Tibial nerve (tissue), 4 donors: ENCODE measurements at places on chromosomes 12 and 14. TPM values are rescaled to one million over a fixed set of nuclear protein-coding genes. Genes with fewer than 3 reads are reported as not detected.

The CCDC196 gene
- total RNA-seq = not detected

- peaks cover 35% of the 10 kb centered on the region for H3K4me1 ChIP-seq
- H3K36me3 ChIP-seq = no peaks in the 10 kb centered on the region
- H3K27ac ChIP-seq = peak overlapping the region; percentile 80
- H3K27me3 ChIP-seq = no peaks in the 10 kb centered on the region
- peak overlapping the region; percentile 95 for H3K4me3 ChIP-seq
These were observed 614 bp upstream of the NACA start for GRCh38 chr12:56725723-56726102.

DNA sequence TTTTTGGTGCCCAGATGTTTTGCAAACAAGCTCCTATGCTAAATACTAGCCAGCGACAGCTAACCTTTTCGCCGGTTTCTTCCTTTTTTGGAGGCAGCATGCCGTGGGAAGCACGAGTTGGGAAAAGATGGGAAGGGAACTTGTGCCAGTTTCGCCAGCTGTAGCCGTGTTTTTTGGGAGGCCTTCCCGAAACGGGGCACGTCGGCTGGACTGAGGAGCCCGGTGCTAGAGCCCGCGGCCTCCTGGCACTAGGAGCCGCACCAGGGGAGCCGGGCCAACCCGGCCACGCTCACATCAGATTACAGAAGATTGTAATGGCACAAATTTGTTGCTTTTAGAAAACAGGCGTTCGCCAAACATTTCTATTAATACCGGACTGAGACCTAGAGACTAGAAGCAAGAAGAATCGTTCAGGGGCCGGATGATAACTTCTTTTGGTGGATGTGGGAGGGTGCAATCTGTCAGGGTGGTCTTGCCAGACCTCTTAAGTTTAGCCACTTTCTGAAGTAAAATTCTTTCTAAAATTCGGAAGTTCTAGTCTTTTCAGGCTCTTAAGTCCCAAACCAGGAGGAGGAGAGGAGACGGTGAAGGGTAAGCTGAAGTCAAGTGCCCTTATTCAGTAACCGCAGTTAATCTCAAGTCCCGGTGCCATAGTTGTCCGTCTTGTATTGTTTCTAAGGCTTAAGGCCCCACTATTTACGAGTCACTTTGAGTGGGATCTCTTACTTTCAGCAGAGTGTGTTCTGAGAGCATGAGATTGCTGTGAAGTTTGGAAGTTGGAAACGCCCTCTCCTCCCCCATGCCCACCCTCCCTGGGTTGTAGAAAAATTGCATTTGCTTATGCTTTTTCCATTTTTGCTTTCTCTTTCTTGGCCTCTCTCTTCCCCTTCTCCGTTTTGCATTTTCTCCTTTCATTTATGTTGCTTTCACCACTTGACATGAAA is 1.3 kb downstream of the RASSF3 start:
- peak; percentile 11 for DNase-seq
- H3K27ac ChIP-seq = peak overlapping the region; percentile 91
- H3K4me1 ChIP-seq = no peaks in the 10 kb centered on the region
- H3K36me3 ChIP-seq = no peaks in the 10 kb centered on the region
- H3K27me3 ChIP-seq = no peaks in the 10 kb centered on the region

DNA sequence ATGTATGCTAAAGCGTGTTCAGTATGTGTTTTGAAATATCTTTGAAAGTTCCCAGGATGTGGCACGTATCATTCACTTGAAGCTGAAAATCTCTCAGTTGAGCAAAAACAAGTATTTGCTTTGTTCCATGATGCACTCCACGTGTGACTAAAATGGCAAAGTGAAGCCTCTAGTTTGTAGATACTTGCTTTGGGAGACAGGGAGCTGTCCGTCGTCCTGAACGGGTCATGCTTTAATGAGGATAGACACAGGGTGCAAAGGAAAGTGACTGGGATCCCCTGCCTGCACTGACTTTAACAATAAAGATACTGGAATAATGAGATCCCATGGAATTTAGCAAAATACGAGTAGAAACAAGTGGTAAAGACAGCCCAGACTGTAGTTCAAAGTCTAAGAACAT is 991.4 kb downstream of the NRXN3 start:
- no peaks in the 10 kb centered on the region for H3K27me3 ChIP-seq
- H3K4me3 ChIP-seq = no peak overlapping the region
- H3K4me1 ChIP-seq = no peaks in the 10 kb centered on the region
- no peak for DNase-seq
- no peak overlapping the region for H3K27ac ChIP-seq

The CISTR gene
- not detected for total RNA-seq

- no peak for DNase-seq
- H3K36me3 ChIP-seq = no peaks in the 10 kb centered on the region
- no peak overlapping the region for H3K4me3 ChIP-seq
- no peaks in the 10 kb centered on the region for H3K4me1 ChIP-seq
- H3K27ac ChIP-seq = no peak overlapping the region
- no peaks in the 10 kb centered on the region for H3K27me3 ChIP-seq
These were observed 7.4 kb downstream of the GRIN2B start for GRCh38 chr12:13973996-13974395.

The LPAR5 gene
- 2.7 TPM for total RNA-seq
